ENCODE measurements at places on chromosomes 3 and 15. TPM values are rescaled to one million over a fixed set of nuclear protein-coding genes. Genes with fewer than 3 reads are reported as not detected.

Gene KBTBD13
- total RNA-seq, result not detected

Gene ZBTB47
- 3.5 TPM for total RNA-seq

Gene TTC21A
- total RNA-seq, result 5.8 TPM

Gene EFCC1
- total RNA-seq, result 0.31 TPM

Gene CRABP1
- total RNA-seq, result 91.0 TPM

Gene GOLGA8S
- 0.09 TPM for total RNA-seq

Gene XCR1
- total RNA-seq, result not detected

Gene CORO2B
- total RNA-seq, result 1.4 TPM

Gene RFT1
- total RNA-seq, result 26.5 TPM

Gene ADAMTS7
- 42.5 TPM for total RNA-seq

Gene TM4SF1
- total RNA-seq, result not detected

- DNase-seq, result no peak
These were observed 433.7 kb downstream of the MAGI1 start for GRCh38 chr3:65604863-65605526.

DNA sequence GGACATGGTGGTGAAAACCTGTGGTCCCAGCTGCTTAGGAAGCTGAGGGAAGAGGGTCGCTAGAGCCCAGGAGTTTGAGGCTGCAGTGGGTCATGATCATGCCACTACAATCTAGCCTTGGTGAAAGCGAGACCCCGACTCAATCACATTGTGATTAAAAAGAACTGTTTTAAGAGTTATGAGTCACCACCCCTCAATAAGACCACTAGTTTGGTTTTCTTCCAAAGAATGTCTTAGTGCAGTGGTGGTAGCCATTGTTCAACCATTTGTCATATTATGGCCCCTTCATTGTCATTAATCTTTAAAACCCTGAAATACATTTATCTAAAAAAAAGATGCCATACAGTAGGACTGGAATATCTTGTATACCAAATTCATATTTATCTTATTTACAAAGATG lies 48.8 kb downstream of the BLM start:
- DNase-seq, result no peak

DNA sequence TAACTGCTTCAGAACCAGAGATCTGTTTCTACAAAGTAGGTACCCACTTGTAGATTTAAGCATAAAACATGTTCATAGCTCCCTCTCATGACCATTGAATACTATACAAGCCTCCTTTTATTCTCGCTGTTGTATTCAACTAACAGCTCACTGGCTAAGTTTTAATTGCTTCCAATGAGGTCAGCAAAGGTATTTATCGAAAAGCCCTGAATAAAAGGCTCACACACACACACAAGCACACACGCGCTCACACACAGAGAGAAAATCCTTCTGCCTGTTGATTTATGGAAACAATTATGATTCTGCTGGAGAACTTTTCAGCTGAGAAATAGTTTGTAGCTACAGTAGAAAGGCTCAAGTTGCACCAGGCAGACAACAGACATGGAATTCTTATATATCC lies at the start of gene FGF7:
TSS of gene FGF7 (plus strand) at position 222 of the 400 bp plus-strand sequence. CDS start 1,056 bp downstream, outside the sequence.
- no peak for DNase-seq

GRCh38 chr3:38210141-38210757 lies 44.9 kb downstream of the OXSR1 start:
- no peak for DNase-seq

DNA sequence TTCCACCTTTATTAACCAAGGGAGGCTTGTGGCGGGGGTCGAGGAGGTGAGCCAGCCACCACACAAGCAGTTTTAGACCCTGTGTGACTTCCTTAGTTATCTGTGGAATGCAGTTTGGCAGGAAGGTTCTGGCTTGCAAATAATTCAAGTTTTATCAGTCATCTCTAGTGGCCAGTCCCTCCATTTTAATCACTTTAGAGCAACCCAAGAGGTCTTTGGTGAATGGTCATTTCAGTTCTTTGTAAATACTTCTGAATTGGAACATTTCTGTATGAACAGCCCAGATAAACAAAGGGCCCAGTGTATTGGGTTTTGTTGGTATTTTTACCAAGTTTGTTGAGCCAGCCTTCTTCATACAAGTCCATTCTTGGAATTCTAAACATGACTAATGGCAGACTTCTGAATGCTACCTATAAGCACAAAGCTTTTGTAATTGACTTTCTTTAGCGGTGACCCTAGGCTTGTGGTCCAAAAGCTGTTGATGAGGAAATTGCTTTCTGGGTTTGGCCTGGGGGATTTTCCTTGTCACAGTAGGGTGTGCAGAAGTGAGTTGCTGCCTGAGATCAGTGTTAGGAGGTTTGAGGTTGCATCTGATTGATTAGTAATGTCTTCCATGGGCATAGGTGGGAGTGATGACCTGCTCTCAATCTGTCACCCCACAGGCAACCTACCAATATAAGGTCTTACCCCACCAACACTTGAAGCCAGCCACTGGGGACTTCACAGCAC lies 193.3 kb upstream of the TOPAZ1 start:
- DNase-seq, result no peak

GRCh38 chr3:158520433-158520832 lies 50.6 kb upstream of the MLF1 start:
- no peak for DNase-seq

DNA sequence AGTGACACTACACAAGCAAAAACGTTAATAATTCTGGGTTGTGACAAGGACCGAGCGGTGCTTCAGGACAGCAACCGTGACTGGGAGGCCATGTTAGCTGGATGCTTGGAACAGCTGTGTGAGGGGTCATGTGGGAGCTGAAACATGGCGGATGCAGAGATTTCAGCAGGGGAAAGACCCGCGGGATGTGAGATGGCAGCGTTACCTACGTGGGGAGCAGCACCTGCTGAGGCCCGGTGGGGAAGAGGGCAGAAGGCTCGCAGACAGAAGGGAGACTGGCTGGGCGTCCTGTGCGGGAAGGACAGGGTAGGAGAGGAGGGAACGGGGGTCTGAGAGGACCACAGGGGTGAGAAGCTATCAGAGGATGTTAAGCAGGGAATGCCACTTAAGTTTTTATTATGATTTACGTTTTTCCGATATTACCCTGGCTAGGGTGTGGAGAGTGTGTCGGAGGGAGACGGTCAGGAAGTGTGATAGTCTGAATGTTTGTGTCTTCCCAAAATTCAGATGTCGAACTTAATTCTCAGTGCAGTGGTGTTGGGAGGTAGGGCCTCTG lies 228.8 kb upstream of the LYSMD4 start:
- DNase-seq, result peak; percentile 12

GRCh38 chr3:129087138-129087702 lies 26.6 kb downstream of the GP9 start:
- no peak for DNase-seq

- no peak for DNase-seq
These were observed 352.1 kb upstream of the AZI2 start for GRCh38 chr3:28700728-28701127.

DNA sequence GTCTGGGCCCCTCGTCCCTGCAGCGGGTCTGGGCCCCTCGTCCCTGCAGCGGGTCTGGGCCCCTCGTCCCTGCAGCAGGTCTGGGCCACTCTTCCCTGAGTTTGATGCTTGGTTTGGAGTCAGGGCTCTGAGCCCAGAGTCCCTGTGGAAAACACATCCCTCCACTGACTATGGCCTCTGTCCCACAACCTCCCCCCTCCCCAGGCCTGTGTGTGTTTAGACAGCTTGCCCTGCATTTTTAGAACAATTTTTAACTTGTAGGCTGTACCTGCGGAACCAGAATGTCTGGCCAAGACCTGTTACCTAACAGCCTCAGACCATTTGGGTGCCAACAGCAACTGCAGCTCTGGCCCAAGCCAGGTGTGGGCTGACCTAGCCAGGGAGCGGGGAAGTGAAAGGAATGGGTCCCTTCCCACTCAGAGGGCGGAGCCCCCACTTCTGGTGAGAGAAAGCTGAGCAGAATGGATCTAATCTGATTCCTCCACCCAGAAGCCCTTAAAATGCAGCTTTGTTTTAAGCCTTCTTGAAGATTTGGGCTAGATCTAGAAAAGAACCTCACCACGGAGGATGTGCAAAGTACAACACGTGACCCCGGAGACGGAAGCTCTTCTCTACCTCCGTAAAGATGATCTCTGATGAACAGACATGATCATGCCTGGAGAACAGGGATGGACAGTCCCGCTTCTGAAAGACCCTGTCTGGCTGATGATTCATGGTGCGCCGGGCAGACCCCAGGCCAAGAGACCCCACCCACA lies 60.5 kb upstream of the TFRC start:
- peak; percentile 53 for DNase-seq

- DNase-seq, result no peak
These were observed 16.7 kb downstream of the MEGF11 start for GRCh38 chr15:66236806-66237375.

DNA sequence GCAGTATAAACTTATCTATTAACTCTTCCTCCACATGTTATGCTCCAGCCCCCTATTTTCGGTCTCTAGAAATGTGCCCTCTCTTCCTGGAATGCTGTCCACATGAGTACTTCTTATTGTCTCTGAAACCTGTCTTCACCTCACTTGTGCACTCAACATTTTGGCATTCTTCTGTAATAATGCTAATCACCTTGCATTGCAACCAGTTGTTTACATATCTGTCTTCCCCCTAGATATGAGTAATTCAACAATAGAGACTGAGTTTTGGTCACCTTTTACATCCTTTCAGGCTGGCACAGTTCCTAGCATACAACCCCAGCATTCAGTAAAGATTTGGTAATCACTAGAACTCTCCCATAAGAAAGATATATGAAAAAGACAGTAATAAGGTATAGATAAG lies 17.2 kb downstream of the CCDC80 start:
- no peak for DNase-seq

GRCh38 chr15:90074916-90075315 lies 27.4 kb downstream of the IDH2 start:
- peak; percentile 66 for DNase-seq

- no peak for DNase-seq
These were observed 146.2 kb upstream of the ZBTB20 start for GRCh38 chr3:115293321-115293720.

DNA sequence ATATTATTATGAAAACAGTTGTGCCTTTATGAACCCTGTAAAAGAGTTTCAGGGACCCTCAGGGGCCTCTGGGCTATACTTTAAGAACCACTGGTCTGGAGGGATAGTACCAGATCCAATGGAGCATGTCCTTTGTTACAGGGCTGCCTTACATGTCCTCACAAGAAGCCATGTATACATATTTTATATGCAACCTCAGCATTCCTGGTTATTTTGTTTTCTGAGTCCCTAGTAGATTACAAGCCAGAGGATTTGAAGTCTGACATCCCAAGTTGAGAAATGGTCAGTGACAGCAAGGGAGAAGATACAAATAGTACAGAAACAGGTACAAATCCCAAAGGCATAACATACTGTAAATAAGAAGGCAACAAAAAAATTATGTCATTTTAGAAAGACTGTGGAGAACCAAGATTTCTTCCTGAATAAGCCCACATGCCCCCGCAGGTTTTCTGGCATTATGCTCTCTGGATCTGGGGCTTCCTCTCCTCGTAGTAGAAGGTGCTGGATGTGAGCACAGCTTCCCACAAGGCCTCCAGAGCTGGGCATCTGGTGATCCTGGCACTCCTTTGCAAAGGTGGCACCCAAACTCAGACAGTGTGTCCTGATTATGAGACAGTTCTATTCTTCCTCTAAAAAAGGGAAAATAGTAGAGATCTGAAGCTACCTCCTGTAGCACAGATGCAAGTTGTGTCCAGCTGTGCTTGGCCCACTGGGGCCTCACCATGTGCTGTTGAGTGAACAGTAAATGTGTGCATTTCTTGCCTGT lies 114.0 kb downstream of the NR1D2 start:
- DNase-seq, result no peak

GRCh38 chr3:151047636-151048035 lies 37.8 kb upstream of the MED12L start:
- DNase-seq, result no peak

- DNase-seq, result no peak
These were observed 60.0 kb downstream of the AAGAB start for GRCh38 chr15:67194171-67195114.

DNA sequence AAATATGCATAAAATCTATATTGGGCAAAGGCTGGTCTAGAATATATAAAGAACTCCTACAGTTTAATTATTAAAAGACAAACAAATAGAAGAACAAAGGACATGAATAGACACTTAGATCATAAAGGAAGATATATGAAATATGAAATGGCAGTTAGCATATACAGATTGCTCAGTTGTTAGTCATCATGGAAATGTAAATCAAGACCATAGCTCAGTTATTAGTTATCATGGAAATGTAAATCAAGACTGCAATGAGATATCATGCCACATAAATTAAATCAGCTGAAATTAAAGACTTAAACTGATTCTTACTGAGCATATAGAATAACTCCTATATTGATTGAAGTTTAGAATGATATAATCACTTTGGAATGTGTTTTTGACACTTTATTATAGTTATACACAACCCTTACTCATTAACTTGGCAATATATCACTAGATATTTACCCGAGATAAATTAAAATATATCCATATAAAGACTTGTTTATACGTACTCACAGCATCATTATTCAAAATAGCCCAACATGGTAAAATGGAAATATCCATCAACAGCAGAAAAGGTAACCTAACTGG lies 45.2 kb upstream of the GOLGA8B start:
- no peak for DNase-seq

- no peak for DNase-seq
These were observed 722 bp upstream of the ZXDC start for GRCh38 chr3:126476166-126477060.
